ENCODE measurements at places on chromosomes 2 and 18.

GRCh38 chr18:44852818-44853217, 172.1 kb downstream of the SETBP1 start:
- DNase-seq, result no peak

DNA sequence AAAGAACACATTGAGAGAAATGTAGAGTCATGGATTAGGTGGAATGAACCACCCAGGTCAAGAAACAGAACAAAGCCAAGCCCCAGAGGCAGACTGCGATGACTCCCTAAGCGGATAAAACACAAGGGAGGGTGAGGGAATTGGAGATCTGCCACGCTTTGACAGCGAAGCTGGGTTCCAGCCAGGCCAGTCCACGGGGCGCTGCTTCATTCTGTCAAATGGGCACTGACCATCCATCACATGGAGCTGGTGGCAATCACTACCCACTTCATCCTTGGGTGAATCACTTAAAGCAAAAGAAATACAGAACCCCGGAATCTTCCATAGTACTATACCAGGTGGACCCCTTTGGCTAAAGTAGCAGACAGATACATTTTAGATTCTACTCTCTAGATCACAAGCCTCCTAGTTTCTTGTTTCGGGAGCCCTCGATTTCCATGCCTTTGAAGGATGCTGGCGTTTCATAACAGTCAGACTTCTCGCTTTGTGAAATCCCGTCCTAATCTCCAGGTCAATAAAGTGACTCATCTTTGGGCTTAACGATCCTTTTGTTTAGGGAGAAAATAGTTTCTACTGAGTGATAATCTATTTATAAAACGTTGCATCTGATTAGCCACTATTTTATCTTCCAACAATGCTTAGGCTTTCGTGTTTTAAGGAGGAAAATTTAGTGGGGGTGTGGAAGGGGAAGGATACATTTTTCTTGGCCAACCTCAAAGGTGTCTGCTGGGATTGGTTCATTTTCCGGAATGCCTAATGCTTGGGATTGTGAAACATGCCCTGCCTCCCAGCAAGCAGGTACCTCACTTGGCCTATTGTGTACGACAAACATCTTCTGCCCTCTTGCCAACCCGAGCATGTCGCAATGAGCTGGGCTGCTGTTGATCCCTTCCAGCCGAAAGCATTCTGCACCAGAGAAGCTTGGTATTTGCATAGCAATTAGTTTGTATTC, 44.1 kb upstream of the HDAC4 start:
- DNase-seq, result peak; percentile 32

DNA sequence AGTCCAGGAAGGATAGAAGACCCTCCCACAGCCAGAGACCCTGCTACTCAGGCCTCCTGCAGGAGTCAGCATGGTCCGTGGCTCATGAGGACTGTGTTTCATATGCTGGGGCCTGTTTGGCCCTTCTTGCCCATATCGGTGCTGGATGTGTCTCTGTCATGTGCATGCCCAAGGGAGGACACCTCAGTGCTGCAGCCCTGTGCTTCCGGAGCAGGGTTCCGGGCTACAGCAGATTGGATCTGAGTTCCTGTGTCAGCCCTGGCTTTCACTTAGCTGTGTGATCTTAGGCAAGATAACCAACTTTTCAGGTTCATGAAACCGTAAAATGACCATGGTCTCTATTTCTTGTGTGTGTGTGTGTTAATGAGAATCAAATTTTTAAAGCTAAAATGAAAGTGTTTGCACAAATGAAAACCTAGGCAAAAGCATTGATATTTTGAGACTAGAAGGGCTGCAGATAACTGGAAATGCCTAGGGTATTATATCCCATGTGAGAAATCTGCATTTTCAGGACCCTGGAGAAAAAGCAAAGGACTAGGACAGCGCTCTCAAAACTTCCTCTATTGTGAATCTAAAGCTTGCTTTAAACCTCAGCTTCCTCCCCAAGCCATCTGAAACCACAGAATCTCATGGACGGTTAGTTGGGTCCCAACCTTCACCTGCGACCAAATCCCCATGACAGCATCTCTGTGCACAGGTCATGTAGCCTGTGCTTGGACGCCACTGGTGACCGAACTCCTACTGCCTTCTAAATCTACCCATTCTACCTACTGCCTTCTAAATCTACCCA, 58.8 kb upstream of the CAPN13 start:
- DNase-seq, result no peak

DNA sequence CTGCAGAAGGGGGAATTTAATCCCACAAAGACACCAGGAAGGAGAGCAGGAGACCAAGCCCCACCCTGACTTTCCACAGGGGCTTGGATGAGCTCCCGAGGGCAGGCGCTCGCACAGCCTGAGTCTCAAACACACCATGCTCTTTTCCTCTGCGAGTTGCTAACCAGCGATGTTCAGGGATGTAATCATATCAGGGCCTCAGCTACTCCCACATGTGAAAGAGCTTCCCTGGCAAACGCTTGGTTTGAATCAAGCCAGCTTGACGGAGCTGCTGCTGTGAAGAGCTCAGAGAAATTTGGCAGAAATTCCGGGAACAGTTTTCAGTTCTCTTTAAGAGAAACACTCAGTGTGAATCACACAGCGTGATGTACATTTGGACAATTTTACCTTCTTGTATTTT, 385.8 kb downstream of the GALR1 start:
- DNase-seq, result no peak

- DNase-seq, result no peak
Observed at GRCh38 chr18:73696171-73696570, 451.5 kb downstream of the FBXO15 start.

GRCh38 chr2:45812011-45812500, 160.6 kb downstream of the PRKCE start:
- peak; percentile 15 for DNase-seq

- DNase-seq, result no peak
Observed at GRCh38 chr2:109180786-109181185, 51.8 kb downstream of the SH3RF3 start.

DNA sequence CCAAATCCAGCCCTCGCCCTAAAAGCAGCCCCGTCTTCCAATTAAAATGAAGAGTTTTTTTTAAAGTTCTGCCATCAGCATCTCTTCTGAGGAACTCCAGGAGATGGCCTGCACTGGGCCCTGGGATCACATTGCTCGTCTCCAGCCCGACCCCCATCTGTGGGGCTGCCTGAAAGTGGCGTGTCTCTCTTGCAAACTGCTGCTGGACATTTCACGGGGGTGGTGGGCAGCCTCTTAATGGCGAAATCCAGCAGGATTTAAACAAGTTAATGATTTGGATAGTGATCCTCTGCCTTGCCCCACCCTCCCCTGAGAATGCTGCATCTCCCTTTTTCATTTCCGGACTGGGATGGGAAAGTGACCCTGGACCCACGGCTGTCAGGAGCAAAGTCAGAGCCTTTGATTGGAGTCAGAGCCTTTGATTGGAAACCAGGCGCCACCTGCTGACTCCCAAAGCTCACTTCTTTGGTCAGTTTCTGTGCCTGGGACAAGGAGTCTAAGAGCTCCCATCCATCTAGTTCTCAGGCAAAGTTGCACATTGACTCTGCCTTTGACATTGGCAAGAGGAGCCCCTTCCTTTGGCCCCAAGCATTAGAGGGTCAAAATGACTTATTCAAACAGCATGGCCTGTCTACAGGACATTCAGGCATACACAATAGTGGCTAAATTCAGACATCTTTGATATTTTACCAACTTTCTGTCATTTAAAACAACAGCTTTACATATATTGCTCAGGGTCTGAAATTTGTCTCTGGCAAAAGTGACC, 155.2 kb downstream of the SH3BP4 start:
- peak; percentile 86 for DNase-seq

DNA sequence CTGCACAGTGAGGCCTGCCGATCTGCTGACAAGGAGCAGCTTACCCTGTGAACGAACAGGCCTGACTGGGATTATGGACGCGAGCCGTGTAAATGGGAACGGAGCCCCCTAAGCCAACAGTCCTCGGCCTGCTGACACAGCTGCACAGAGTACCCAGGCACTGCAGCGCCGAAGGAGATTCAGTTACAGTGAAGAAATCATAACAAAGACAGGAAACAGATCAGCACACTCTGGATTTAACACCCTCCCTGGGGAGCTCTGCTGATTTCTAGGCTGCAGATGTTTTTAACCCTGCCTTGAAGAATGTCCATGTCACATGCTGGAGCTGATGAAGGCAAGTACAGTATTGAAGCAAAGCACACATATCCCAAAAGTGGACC, 43.4 kb downstream of the COLEC12 start:
- no peak for DNase-seq

- DNase-seq, result peak; percentile 46
Observed at GRCh38 chr2:160298960-160299359, 98.9 kb upstream of the ITGB6 start.

DNA sequence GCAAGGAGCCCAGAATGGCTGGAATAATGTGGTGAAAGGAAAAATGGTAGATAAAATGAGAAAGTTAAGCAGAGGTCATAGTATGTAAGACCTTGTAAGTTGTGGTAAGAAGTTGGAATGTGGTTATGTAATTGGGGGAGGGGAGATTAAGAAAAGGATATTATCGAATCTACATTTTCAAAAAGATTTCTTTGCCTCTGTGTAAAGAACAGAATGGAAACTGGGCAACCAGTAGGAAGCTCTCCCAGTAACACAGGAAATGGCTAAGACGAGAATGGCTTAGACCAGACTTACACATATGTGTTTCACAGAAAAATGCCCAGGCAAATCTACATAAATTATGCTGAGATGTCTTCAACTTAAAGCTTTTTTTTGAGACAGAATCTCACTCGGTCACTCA, 13.2 kb downstream of the MEMO1 start:
- no peak for DNase-seq

GRCh38 chr18:33652635-33653034, 74.6 kb downstream of the ASXL3 start:
- DNase-seq, result no peak

DNA sequence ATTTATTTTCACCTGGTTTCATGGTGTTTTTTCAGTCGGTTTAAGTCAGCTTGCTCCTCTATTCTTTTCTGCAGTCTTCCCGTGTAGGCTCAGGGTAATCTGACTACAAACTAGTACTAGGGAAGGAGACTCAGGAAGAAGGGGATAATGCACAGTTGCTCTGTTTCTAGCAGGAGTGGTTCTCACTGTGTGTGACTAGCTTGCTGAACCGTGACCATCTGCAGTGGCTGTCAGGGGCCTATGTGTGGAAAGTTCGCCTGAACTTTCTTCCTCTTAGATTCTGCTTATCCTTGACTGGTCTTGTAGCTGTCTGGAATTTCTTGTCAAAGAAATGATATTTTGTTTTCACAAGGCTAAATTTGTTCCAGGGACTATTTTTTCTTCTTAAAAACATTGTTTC, 46.3 kb upstream of the AQP4 start:
- no peak for DNase-seq

- no peak for DNase-seq
Observed at GRCh38 chr18:10840743-10841142, 308.6 kb downstream of the PIEZO2 start.

- DNase-seq, result no peak
Observed at GRCh38 chr18:8787371-8787670, 82.0 kb downstream of the MTCL1 start.

DNA sequence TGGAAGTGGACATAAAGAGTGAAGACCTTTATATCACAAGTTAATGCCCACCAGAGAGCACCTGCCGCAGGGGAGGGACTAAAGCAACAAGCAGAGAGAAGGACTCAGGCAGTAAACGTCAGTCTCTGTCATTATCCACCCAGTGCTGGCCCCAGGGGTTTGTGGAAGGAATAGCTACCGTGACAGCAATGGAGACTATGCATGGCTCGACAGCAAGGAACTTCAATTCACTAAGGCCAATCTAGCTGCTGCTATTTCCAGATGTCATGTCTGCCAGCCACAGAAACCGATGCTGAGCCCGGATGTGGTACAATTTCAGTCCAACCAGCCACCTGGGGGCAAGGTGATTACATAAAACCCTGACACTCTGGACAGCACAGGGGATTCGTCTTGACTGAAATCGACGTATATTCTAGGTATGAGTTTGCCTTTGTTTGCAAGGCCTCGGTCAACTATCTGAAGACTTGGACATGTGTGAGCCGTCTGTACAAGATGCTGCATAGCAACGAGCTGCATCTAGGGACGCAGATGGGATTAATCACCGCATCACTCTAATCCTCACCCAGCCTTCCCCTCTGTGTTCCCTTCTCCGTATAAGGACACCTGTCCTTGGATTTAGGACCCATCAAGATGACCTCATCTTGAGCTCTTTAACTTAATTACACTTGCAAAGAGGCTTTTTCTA, 154.1 kb upstream of the SH3BP4 start:
- no peak for DNase-seq

DNA sequence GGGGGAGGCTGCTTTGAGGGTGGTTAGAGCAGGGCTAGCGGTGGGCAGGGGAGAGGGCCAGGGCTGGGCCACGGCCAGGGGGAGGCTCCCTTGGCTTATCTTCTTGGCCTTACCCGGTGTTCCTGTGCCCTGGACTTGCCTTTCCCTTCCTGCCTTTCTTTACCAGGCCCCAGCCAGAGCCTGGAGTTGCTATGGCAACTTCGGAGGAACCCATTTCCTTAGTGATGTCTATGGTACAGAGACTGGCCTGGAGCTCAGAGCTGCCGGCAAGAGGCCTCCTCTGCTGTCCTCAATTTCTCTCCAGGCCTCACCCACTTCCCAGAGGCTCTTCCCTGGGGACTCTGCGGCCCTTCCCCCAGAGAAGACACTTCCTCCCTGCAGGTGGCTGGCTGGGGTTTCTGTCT, 11.5 kb downstream of the SPEG start:
- DNase-seq, result peak; percentile 67

GRCh38 chr18:13271302-13271911, 52.8 kb downstream of the LDLRAD4 start:
- no peak for DNase-seq

GRCh38 chr18:51363384-51363783, 165.9 kb upstream of the MEX3C start:
- DNase-seq, result no peak

DNA sequence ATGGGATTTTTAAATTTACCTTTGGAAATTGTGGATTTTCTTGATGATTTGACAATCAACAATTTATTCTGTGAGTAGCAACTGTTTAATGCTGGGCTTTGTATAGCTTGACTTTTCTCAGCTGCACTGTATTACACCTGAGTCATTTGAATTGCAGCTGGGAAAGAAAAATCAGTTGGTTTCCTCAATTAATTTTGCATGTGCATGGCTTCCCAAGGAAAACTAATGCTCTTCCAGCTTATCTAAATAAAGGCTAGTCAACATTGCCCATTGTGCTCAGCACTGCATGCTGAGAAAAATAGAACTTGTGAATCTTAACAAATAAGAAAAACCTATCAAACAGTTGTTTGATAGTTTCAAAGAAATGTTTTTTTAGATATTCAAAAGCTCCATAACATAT, 268.3 kb upstream of the CDH20 start:
- no peak for DNase-seq

All from A172 (cell line).